Fibroblast of mammary gland (primary cell): ENCODE measurements at places on chromosomes 1 and 21.

DNA sequence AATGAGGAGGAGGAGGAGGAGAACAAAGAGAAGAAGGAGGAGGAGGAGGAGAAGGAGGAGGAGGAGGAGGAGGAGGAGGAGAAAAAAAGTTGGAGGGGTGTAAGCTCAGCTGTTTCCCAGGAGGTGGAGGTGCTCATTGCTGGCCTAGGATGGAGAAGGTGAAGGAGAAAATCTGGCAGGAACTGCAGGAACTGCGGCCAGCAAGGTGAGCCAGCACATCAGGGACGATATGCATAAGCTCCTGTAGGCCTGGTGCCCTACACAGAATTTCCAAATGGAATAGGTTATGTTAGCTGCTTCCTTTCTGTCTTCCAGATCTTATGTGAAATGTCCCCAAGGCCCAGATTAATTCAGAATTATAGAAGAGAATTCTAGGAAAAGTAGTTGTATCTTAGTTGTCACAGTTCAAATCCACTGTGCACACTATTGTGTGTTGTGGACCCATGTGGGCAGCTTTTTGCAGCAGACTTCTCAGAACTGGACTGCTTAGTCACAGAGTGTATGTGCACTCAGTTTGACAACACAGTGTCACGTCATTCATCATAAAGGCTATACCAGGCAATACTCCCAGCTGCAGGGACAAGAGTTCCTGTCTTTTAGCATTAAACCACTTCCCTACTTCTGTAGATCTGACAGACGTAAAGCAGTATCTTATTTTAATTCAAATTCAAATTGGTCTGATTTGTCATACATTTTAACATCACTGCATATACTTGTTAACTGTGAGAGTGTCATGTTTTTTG is 303.7 kb downstream of the HLX start:
- DNase-seq, result no peak

DNA sequence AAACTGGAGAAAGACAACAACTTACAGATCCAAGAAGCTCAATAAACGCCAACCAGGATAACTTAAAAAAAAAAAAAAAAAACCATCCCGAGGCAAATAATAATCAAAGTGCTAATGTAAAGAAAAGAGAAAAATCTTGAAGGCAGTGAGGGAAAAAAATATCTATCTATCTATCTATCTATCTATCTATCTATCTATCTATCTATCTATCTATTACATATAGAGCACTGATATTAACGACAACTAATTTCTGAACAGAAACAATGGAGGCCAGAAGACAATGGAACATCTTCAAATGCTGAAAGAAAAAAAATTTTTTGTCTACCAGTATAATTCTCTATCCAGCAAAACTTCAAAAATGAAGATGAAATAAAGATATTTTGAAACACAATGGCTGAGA is 18.0 kb downstream of the PACC1 start:
- peak; percentile 5 for DNase-seq

DNA sequence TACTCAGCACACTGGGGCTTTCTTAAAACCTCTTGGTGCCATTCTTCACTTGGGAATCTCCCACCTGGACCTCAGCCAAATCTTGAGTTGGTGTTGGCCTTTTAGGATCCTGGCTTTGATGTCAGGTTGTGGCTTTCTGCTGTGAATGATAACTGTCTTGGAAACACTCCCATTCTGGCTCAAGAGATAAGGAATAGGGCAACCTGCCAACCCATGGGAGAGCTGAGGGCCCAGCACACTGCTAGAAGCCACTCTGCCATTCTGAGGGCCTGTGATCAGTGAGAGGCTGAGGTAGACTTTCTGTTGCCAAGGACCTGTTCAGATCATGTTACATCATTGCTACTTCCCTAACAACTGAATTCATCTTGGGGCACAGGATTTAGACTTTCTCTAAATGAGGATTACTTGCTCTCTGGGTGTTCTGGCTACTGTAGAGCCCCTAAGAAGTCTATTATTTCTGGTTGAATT is 45.8 kb downstream of the TTC39A start:
- no peak for DNase-seq

GRCh38 chr1:38701088-38701487 is 158.5 kb downstream of the RRAGC start:
- no peak for DNase-seq

DNA sequence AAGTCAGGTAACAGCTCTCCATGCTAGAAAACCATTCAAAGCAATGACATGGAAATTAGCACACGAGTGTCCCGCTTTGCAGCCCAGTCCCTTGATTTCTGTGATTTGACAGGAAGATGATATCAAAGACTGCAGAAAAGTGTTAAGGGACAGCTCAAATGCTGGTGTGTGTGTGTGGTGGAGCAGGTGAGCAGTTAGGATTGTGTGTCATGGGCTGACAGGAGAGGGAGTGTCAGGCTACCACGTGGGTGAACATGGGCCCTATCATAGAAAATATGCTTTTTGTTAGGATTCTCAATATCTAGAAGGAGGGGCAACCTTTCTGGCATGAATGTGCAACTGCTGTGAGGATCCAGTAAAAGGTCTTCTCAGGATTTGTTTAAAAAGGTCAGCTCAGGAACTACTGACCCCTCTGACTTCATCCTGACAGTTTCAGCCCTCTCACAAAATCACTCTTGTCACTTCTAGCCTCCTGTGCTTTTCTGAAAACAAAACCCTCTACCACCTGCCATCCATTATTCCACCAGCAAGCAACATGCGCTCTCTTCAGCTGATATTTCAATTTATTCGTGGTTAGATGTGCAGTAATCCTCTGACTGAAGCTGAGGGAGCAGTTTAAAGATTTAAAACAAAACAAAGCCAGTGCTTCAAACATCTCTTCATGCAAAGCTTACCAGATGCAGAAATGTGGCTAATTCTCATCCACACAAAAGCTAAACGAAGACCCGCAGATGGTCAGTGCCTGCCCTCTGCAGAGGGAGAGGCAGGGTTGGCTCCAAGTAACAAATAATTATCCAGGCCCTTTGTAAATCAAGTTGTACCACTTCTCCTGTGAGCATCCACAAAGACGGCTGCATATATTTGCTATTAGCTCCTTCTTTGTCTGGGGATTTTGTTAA is 397.9 kb downstream of the PTBP2 start:
- DNase-seq, result no peak

GRCh38 chr1:232596666-232597303 is 33.1 kb downstream of the SIPA1L2 start:
- no peak for DNase-seq

DNA sequence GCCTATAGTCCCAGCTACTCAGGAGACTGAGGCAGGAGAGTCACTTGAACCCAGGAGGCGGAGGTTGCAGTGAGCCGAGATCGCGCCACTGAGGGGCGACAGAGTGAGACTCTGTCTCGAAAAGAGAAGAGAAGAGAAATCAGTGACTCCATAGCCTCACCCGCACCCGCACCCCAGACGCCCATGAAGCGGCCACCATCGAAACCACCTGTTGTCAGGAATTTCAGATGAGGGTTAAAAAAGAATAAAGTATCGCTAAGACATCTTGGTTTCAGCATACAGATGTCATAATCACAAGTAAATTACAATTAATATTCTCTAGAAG is 47.4 kb downstream of the NPHP4 start:
- no peak for DNase-seq

DNA sequence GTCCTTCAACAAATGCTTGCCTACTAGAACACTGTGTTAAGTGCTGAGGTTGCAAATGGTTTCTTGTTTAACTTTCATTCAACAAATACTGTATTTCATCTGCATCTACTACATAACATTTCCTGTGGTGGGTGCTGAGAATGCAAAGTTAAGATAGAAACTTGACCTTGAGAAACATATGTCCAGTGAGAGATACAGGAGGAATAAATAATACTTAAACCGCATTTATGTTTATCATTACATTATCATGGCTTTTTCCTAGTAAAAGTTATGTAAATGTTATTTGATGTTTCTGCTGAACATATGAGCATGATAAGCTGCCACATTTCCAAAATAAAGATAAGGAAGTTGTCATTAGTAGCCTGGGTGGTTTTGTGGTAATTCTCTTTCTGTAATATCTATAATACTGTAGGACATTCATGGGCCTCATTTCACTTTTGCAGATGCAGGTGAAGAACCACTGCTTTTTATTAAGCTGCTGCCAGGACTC is 590.4 kb downstream of the PLPP3 start:
- no peak for DNase-seq

DNA sequence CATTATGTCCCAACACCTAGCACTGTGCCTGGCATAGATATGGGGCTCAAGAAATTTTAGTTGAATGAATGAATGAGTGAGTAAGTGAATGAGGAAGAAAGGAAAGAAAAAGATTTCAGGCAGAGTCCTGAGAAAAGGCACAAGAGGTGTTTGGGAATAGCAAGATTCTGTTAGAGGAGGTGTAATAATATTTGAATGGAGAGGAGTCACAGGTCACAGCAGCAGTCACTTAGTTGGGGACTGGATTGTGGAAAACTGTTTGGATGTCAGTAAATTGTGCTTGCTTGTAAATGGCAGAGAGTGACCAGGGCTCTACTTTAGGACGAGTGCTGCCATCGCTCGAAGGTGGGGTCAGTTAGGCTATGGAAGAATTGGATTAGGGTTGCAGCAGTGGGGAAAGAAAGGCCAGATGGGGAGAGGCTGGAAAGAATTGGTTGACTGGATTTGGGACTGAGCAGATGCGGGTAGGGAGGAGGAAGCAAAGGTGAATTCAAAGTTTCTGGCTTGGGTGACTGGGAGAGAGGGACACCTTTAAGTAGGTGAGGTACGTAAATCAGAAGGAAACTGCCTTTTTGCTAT is 9.3 kb downstream of the CDC14A start:
- DNase-seq, result no peak

DNA sequence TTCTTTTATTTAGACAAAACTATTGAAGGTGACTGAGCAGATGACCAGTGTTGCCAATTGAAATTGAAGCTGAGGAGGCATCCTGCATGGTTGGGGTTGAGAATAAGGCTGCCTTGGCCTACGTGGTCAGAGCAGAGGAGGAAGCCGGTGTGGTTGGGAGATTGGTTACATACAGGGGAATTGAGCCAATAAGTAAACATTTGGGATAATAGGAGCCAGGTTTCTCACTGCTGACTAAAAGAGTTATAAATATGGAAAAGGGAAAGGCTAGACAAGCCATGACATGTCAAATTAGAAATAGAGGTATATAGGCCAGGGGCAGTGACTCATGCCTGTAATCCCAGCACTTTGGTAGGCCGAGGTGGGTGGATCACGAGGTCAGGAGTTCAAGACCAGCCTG is 15.8 kb downstream of the SNX7 start:
- peak; percentile 94 for DNase-seq

- DNase-seq, result no peak
Measured at GRCh38 chr1:25099343-25099951, 132.9 kb downstream of the SYF2 start.

- peak; percentile 70 for DNase-seq
Measured at GRCh38 chr1:3618881-3619671, 5.7 kb upstream of the TPRG1L start.

DNA sequence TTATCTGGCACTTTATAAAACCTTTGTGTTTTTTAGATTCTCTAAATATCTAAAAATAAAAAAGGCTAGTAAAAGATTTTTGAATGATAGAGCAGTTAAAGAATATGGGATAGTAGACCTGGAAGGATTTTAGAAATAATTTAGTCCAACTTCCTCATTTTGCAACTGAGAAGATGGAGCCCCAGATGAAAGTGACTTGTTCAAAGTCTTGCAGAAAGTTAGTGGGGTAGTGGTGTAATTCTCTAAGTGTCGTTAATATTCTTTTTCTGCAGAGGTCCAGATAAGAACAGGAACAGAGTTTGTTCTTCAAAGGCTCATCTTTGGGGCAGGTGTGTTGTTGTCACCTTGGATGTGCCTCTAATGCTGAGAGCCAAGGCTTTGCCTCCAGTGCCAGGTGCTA is 159.5 kb downstream of the DISC1 start:
- no peak for DNase-seq

- DNase-seq, result no peak
Measured at GRCh38 chr1:164515231-164515630, 43.8 kb upstream of the PBX1 start.

- DNase-seq, result no peak
Measured at GRCh38 chr1:36076979-36077573, 6.8 kb upstream of the TEKT2 start.

DNA sequence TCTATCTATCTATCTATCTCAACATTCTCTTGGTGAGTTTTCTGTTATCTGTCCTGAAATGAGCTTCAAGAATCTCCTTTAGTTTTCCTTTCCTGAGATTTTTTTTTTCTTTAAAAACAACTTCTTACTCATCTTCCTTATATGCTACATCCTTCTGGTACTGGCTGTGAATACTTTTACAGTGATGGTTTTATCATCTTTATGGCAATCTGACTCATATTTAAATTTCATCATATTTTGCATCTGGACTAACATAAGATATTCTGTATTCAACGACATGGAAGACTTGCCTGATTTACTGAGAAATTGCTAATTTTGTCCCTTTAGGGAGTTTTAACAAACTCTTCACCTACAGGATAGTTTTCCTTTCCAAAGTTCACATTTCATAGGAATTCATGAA is 33.0 kb downstream of the PDE4B start:
- peak; percentile 82 for DNase-seq

- DNase-seq, result no peak
Measured at GRCh38 chr1:92065042-92065441, 10.2 kb downstream of the SETSIP start.

DNA sequence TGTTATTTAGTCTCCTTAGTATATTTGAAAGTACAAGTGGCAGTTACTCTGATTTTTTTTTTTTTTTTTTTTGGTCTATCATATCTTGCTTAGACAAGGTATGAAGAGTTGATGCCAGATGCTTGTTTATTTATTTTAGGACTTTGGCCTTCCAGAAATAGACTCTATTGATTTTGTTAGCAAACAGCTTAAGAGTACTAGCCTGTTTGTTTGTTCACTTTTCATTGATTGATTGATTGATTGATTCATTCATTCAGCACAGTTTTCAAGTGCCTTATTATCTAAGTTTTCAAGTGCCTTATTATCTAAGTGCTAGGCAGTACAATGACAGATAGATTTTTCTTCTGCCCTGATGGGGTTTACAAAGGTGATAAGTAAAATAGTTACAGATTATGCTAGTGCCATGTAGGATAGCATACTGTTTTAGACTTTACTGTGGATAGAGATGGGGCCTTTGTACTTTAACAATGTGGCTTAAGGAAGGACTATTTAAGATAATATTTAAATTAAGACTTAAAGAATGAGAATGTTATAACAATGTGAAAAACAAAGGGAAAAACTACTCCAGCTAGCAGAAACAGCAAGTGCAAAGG is 50.5 kb downstream of the MTF2 start:
- no peak for DNase-seq

GRCh38 chr21:39057121-39057520 is 126.1 kb downstream of the PSMG1 start:
- no peak for DNase-seq

- DNase-seq, result peak; percentile 74
Measured at GRCh38 chr1:234433563-234434285, 45.3 kb downstream of the TARBP1 start.
